Stimulated activated CD4-positive, alpha-beta T cell treated with anti-CD3 and anti-CD28 coated beads, Interleukin-15, amount 100 ng/mL, for 1 hour (primary cell): ENCODE measurements at places on chromosomes 6 and 20.

DNA sequence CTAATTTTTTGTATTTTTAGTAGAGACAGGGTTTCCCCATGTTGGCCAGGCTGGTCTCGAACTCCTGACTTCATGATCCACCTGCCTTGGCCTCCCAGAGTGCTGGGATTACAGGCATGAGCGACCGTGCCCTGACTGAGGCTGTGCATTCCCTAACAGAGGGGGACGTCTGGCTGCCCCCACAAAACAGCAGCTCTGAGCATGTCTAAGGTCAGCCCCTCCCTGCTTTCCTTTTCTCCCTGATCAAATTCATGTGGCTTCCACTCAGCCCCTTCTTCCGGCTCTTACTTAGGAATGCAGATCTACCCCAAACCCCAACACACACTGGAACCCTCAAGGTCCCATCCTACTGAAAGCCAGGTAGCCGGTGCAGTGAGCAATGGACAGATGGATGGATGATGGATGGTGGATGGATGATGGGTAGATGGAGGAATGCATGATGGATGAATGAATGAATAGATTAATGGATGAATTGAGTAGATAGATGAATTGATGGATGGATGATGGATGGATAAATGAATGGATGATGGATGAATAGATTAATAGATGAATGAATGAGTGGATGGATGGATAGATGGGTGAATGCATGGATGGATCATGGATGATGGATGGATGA, 91.5 kb upstream of the BHLHE23 start:
- DNase-seq = no peak

DNA sequence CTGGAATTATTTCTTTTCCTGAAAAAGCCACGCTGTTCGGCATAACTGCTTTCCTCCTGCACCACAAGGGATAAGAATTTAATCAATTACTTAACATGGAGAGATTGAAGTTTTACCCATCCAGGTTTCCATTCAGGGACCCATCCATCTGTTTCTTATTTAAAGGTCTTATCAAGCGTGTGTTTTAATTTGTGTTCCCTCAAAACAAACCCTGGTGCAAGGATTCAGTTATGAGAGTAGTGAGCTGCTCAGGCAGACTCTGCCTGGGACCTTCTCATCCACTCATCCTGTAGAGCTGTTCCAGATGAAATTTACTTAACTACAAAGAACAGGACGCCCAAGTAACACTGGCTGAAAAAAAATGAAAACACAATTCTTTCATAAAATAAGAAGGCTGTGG, 97.8 kb downstream of the BANF2 start:
- DNase-seq = no peak

GRCh38 chr6:154388803-154389202, 32.2 kb upstream of the IPCEF1 start:
- DNase-seq = no peak

GRCh38 chr6:12884983-12885382, 168.4 kb downstream of the PHACTR1 start:
- DNase-seq = no peak

GRCh38 chr6:55541024-55541423, 38.0 kb downstream of the HMGCLL1 start:
- DNase-seq = no peak
